NCI-H460 (cell line): ENCODE measurements at places on chromosomes 3 and 15. TPM values are rescaled to one million over a fixed set of nuclear protein-coding genes. Genes with fewer than 3 reads are reported as not detected.
A peak's percentile ranks its signal among the peaks of the same experiment; 100 is the strongest.

The HESX1 gene
- 1.6 TPM in 1 of 2 replicates, not detected in the other for total RNA-seq

The GOLGA8Q gene
- total RNA-seq, result 1.2 TPM in 1 of 2 replicates, not detected in the other

DNA sequence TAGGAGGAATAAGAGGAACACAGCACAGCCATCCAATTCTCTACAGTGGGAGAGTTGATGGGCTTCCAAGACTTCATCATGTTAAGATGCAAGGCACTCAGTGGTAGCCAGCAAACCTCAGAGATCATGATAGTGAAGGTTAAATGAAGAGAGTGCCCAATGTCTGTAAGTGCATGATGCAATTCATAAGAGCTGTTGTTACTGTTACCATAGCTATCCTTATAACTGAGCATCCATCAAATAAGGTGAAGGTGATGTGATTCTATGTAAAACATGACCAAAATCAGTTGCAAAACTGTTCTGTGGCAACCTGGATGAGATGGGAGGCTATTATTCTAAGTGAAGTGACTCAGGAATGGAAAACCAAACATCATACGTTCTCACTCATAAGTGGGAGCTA lies 289.7 kb downstream of the MAGI1 start:
- no peak for DNase-seq

GRCh38 chr3:38826001-38826400 lies 10.0 kb upstream of the SCN10A start:
- no peak for DNase-seq

DNA sequence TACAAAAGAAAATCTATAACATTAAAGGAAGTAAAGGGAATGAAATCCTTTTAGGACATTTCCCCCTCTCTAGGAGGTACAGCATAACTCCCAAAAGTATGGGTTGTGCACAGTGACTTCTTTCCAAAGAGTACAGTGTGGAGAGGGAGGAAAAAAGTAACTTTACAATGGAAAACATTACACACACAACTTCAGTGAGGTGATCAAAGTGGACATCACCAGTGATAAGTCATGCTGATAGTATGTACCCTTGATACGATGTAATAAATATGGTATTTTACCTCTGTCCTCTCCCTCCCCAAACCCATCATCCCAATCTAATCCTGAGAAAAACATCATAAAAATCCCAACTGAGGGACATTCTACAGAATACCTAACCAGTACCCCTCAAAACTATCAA lies 10.8 kb downstream of the PLD1 start:
- DNase-seq, result no peak

- no peak for DNase-seq
These were observed 31.5 kb downstream of the FEM1B start for GRCh38 chr15:68309024-68309423.

GRCh38 chr15:56244038-56244810 lies 545 bp upstream of the RFX7 start:
- DNase-seq, result peak; percentile 32

The GNB5 gene
- total RNA-seq, result 113 and 121 TPM in 2 replicates

- DNase-seq, result no peak
These were observed 149.4 kb upstream of the ADAMTS9 start for GRCh38 chr3:64837126-64837738.

DNA sequence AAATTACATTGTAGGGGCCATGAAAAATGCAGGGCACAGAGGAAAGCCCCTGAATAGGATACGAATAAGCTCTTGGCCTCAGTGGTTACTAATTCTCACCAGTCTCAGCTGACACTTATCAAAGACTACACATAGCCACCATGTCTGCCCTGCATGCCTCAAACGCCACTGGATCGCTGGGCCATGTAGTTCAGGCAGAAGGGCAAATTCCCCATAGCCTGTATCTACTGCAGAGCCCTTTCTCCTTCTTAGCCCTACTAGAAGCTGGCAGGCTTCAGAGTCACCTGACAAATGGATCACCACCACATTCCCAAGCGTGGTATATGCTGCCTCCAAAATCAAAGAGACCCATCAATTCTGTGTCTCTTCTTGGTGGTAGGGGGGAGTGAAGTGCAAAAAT lies 177.4 kb downstream of the MINAR1 start:
- no peak for DNase-seq

GRCh38 chr15:85755942-85756341 lies 38.8 kb downstream of the KLHL25 start:
- DNase-seq, result no peak

DNA sequence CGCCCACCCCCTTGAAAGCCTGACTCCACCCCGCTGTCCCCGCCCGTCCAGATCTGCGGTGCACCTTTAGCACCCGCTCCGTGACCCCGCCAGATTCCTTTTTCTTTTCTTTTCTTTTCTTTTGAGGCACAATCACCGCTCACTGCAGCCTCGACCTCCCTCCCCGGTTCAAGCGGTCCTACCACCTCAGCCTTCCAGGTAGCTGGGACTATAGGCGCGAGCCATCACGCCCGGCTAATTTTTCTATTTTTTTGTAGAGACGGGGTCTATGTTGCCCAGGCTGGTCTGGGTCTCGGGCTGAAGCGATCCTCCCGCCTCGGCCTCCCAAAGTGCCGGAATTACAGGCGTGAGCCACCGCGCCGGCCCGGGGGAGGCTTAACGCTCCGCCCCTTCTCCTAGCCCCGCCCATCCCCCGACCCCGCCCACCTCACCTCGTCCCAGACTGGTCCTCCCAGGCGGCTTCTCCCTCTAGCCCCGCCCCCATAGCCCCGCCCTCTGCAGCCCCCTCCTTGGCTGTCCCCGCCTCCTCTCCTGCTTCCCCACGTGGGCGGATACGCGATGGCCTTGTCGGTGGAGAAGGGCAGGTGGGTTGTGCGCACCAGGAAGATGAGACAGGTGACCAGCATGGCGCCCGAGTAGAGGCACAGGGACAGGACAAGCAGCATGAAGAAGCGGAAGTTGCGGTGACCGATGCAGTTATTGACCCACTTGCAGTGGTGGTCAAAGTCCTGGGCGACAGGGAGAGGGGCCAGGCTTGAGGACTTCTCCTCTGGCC lies 3.2 kb downstream of the ZDHHC19 start:
- no peak for DNase-seq

DNA sequence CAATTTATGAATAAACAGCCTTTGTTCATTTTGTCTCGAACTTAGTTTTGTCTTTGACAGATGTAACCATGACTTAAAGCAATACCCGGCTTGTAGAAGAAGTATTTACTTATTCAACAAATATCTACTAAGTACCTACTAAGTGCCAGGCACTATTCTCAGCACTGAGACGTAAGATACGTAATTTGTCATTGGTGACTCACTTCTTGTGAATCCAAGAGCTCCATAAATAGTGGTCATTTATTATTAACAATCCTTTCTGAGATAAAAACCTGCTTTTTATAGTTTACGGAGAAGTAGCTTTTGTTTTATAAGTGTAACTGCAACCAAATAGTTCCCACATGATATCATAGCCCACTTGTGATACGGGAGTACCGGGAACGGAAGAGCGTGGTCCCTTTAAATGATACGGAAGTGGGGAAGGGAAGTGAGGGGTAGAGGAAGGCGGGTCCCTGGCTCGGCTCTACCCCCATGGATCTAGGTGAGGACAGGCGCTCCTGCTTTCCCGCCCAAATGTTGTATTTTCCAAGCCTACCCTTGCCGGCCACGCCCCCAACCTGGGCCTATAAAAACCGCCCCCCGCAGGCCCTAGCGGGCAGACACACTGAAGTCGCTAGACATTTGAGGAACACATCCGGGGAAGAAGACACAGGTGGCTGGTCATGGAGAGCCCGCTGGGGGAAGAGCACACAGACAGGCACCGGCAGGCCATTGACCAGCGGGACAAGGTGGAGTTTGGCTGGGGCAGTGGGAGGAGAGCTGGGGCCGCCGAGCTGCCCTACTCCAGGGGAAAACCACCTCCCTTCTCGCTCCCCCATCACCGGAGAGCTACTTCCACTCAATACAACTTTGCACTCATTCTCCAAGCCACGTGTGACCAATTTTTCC lies at the start of gene SAMMSON:
SAMMSON (plus strand) TSS at position 594 of the 888 bp plus-strand sequence.
- no peak for DNase-seq

The OIP5 gene
- 20.9 and 21.4 TPM in 2 replicates for total RNA-seq

The SLC2A2 gene
- not detected in 2 replicates for total RNA-seq

GRCh38 chr3:171516765-171517164 lies 56.6 kb upstream of the TNIK start:
- no peak for DNase-seq

DNA sequence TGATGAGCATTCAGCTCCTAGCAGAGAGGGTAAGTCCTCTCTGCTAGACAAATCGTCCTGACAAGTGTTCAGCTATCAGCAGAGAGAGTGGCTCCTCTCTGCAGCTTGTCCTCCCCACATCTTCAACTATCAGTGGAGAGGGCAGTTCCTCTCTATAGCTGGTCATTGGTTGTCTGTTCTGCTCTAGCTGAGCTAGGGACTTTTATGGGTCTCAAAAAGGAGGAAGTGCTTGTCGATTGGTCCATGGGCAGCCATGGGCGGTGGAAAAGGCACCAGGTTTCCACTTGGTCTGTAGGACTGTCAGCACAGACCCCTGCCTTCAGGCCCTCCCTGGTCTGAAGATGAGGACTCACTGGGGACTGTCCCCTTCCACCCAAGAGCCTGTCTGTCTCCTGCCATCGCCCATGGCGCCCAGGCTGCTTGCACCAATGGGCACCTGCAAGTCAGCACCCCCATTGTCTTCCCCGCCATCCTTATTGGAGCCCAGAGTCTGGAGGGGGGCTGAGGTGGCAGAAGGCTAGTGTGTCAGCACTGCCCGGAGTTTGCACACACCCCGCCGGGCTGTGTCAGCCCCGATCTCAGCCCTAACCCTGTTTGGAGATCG lies 264.7 kb downstream of the ZBBX start:
- DNase-seq, result no peak

The TAMM41 gene
- total RNA-seq, result 7.5 and 9.3 TPM in 2 replicates

DNA sequence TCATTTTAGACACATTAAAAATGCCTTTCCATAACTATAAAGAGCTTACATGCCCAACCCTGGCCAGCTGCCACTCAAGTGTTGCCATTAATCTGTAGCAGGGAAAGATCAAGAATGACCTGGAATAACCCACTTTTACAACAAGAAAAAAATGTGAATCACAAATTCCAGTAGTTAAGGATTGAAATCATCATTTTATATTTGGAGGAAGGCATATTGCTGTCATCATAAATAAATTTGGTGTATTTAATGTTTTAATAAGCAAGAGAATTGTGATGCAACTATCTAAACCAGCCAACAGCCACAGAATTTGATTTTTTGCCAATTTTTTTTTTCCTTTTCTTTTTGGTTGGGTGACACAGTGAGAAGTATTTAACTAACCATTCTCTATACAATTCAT lies 240.0 kb upstream of the SEMA6D start:
- no peak for DNase-seq

DNA sequence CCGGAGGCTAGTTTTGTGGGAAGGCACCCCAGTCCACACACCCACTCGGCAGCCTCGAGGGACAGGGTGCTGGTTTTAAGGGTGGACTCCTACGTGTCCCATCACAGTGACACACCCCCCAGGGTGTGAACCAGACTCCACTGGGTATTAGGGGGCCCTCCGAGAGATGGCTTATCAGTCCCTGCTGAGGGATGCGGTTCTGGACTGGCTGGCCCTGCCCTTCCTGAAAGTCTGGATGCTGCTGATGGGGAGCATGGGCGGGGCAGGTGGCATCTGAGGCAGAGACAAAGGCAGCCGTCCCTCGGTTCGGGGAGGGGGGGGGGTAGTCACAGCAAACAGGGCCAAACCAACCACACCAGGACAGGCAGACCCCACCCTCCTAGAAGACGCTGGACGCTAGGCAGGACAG lies 939 bp upstream of the ULK3 start:
- DNase-seq, result no peak

GRCh38 chr3:65678516-65678915 lies 360.2 kb downstream of the MAGI1 start:
- DNase-seq, result no peak

The TTLL13 gene
- 0.10 and 0.43 TPM in 2 replicates for total RNA-seq

The CLDN18 gene
- not detected in 2 replicates for total RNA-seq

DNA sequence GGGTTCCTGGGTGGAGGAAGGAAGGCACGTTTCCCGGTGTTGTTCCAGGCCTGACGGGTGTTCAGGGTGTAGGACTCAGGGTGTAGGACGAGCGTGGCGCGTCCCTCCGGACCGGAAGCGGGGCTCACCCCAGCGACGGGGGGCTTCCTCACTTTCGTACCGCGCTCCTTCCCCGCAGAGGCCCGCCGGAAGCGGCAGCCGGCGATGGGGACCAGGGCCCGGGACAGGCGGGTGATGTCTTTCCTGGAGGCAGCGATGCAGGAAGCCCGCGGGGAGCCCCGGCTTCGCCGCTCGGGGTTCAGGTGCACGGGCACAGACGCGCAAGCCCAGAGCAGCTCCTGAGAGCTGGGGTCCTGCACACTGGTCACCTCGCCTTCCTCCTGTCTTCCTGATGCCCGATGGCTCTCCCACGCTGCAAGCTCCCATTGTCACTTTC lies 13.4 kb downstream of the FOXL2NB start:
- DNase-seq, result no peak

DNA sequence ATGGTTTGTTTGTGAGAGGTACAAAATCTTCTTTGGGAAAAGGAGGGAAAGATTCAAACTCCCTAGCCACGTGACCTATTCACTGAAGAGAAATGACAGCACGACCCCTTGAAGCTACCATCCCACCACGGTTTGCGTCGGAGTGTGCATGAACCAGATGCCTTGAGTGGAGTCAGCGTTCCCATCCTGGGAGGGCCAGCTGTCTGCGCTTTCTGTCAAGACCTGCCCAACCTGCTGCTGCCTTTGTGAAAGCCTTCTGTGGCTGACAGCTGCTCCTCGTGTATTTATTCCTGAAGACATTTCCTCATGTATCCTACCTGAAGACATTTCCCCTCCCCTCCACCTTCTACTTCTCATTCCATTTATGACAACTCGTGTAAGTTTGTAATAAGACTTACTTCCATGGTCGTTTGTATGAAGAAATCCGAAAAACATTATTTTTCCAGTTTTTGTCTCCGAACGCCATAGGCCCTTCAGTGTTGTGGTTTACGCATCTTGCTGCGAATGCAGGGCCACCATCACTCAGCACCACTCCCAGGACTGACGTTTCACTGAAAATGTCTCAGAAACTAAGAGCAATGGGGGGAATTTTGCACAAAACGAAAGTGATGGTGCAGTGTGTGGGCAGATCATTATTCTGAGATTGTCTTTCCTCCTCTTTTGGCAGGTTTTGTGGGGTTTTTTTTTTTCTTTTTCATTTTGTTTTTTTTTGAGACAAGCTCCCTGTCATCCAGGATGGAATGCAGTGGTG lies 18.9 kb downstream of the EBLN2 start:
- DNase-seq, result no peak

The FYTTD1 gene
- 30.1 and 36.7 TPM in 2 replicates for total RNA-seq

The DPH3 gene
- total RNA-seq, result 10.5 and 11.6 TPM in 2 replicates

The MOBP gene
- not detected in 2 replicates for total RNA-seq

The GREM1 gene
- not detected in 2 replicates for total RNA-seq

DNA sequence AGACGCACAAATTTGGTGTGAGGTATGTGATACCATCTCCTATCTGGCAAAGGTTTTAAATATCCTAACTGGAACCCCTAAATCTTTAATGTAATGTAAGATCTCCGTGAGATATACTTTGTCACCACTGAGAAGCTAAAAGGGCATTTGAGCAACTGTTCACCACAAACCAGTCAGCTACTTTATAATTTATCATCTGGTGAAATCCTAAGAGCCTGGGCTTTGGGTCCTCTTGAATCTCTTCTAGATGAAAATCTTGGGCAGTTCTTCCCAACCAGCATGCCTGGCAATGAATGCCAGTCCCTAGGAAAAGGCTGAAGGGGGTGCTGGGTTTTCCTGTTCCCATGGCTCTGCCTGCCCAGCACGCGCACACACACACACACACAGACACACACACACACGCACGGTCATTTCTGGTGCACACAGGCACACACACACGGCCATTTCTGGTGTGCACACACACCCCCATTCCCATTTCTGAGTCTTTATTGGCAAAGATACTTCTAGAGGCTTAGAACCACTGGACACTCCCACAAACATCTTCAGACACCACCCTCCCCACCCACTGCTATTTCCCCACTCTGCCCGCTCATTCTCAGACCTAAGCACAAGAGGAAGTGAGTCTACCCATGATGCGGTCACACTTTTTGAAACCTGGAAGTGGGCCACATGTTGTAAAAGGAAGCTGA lies 72.6 kb downstream of the MYO1E start:
- DNase-seq, result peak; percentile 93
